ENCODE measurements at places on chromosomes 2 and 18. TPM values are rescaled to one million over a fixed set of nuclear protein-coding genes. Genes with fewer than 3 reads are reported as not detected.

DNA sequence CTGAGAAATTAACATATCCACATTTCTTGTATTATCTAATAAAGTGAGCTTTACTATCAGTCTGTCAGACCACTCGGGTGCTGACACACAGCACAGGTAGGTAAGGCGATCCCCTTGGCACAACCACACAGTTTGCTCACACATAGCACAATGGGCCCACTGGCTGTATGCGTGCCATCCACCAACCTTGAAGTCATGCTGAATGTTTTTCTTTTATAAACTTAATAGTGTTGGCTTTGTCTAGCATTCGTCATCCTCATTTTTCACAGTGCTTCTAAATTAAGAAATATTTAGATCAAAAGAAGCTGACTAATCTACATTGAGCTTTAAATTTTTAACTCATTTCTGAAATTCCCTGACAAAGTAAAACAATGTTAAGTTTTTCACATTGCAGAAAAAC lies 50.0 kb upstream of the PAPOLG start:
- no peak overlapping the region for H3K27ac ChIP-seq
- no peaks in the 10 kb centered on the region for H3K4me1 ChIP-seq
- H3K36me3 ChIP-seq = no peaks in the 10 kb centered on the region
- H3K27me3 ChIP-seq = no peaks in the 10 kb centered on the region
- H3K4me3 ChIP-seq = no peak overlapping the region

GRCh38 chr2:29559578-29559977 lies 361.8 kb downstream of the ALK start:
- no peaks in the 10 kb centered on the region for H3K36me3 ChIP-seq
- no peaks in the 10 kb centered on the region for H3K27me3 ChIP-seq
- H3K4me1 ChIP-seq = no peaks in the 10 kb centered on the region

- no peak overlapping the region for H3K27ac ChIP-seq
- H3K4me3 ChIP-seq = no peak overlapping the region
- H3K36me3 ChIP-seq = no peaks in the 10 kb centered on the region
These were observed 15.6 kb downstream of the KIF3C start for GRCh38 chr2:25966531-25967270.

LOXHD1 gene
- total RNA-seq = not detected

- H3K36me3 ChIP-seq = no peaks in the 10 kb centered on the region
- H3K27me3 ChIP-seq = no peaks in the 10 kb centered on the region
- peak; percentile 83 for DNase-seq
- no peak overlapping the region for H3K4me3 ChIP-seq
- peaks cover 15% of the 10 kb centered on the region for H3K4me1 ChIP-seq
These were observed 62.6 kb downstream of the C18orf63 start for GRCh38 chr18:74378179-74378682.

DNA sequence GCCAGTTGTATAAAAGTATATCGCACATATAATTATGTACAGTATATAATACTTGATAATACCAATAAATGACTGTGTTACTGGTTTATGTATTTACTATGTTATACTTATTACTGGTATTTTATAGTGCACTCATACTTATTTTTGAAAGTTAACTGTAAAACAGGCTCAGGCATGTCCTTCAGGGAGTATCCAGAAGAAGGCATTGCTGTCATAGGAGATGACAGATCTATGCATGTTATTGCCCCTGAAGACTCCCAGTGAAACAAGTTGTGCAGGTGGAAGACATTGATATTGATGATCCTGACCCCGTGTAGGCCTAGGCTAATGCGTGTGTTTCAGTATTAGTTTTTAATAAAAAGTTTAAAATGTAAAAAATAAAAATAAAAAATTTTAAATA lies 20.3 kb upstream of the ASXL3 start:
- DNase-seq = no peak
- no peak overlapping the region for H3K4me3 ChIP-seq
- H3K36me3 ChIP-seq = no peaks in the 10 kb centered on the region
- no peaks in the 10 kb centered on the region for H3K27me3 ChIP-seq
- H3K4me1 ChIP-seq = no peaks in the 10 kb centered on the region

FAM161A gene
- total RNA-seq = not detected

DNA sequence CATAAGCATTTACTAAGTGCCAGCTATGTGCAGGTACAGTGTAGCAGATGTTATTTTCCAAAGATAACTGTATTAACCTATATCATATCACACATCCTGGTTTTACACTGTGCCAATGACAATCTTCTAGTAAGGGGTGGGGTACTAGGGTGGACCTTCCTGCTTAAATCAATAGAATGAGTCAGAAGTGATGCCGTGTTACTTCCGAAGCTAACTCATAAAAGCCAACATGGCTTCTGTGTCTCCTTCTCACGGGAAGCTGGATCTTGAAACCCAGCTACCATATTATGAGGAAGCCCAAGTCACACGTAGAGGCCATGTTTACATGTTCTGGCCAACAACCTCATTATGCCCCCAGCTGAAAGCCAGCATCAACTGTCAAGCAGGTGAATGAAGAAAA lies 59.1 kb downstream of the MRPL33 start:
- H3K4me1 ChIP-seq = no peaks in the 10 kb centered on the region
- H3K4me3 ChIP-seq = no peak overlapping the region
- H3K36me3 ChIP-seq = no peaks in the 10 kb centered on the region
- no peak overlapping the region for H3K27ac ChIP-seq
- H3K27me3 ChIP-seq = no peaks in the 10 kb centered on the region
- no peak for DNase-seq

- H3K4me3 ChIP-seq = no peak overlapping the region
- no peaks in the 10 kb centered on the region for H3K27me3 ChIP-seq
- H3K4me1 ChIP-seq = no peaks in the 10 kb centered on the region
- peak; percentile 70 for DNase-seq
- no peaks in the 10 kb centered on the region for H3K36me3 ChIP-seq
These were observed 71.3 kb upstream of the ZNF532 start for GRCh38 chr18:58793361-58793760.
